ENCODE measurements at places on chromosomes 4 and X.

- no peak for DNase-seq
These were observed 187.9 kb upstream of the LCORL start for GRCh38 chr4:18209448-18209847.

DNA sequence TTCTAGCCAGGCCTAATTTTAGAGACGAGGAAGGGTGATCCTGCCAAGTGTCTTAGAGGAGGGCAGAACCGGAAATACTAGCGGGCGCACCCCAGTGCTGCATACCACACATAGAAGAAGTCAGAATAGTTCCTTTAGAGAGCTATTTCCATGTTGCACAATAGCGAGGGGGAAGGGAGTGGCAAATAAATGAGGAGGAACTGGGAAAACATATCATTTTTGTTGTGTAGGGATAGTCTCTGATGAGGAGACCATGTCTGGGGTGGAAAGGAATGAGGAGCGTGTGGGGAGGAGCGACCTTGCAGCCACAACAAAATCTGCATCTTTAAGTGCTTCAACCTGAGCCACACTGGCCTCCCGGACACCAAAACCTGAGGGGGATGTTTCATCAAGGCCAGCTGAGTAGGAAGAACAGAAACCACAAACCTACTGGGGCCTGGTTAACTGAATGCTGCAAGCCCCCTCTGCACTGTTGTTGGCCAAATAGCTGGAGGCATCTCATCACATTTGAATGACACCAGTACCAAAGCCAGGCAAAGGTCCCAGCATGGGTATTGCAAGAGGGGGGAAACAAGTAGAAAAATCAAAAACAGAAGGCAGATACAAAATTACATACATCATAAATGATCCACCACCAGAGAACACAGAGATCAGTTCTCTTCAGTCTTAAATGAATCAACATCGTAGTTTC, 26.7 kb upstream of the C1QTNF7 start:
- DNase-seq = no peak

DNA sequence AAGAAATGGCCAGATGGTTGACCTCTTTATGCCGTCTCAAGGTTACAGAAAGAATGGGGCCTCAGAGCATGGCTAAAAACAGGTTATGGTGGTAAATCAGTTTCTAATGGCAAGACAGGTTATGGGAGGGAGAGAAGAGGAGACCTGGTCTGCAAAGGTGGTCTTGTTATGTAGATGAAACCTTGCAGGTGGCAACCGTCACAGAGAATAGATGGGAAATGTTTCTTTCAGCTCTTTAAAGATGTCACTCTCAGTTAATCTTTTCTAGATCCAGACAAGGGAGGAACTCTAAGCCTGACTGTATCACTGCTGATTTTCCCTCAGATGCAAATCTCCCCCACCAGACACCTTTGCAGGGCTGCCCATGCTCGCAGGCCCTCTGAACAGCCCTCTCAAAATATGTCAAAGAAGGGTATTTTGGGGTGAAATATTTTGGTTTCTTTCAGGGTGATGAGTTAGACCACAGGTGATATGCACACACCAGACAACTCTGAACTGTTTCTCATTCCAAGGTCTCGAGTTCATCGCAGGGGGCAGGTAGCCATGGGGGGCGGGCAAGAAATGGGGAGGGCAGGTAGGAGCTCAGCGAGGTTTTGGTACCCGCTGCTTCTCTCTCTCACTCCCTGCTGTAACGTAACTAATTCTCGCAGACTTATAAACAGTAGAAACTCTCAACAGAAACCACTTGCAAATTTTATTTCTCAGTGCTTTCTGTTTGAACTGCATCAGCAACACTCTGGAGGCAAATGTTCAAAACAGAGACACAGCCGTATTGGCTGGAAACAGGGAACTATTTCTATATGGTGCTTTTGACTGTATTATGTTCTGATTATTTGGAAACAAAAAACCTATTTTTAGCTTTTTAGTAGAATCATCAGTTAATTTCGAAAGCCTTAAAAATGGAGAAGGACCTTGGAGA, 32.4 kb downstream of the CASP3 start:
- no peak for DNase-seq

DNA sequence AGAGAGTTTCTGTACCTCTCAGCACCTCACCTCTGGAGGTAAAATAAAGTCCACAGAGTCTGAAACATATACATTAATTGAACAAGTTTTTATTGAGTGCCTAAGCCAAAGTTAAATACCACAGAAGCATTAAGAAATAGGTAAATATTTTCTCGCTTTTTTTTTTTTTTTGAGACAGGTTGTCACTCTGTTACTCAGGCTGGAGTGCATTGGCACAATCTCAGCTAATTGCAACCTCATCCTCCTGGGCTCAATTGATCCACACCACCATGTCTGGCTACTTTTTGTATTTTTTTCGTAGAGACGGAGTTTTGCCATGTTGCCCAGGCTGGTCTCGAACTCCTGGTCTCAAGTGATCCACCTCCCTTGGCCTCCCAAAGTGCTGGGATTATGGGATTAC, 10.1 kb upstream of the FNIP2 start:
- DNase-seq = no peak

DNA sequence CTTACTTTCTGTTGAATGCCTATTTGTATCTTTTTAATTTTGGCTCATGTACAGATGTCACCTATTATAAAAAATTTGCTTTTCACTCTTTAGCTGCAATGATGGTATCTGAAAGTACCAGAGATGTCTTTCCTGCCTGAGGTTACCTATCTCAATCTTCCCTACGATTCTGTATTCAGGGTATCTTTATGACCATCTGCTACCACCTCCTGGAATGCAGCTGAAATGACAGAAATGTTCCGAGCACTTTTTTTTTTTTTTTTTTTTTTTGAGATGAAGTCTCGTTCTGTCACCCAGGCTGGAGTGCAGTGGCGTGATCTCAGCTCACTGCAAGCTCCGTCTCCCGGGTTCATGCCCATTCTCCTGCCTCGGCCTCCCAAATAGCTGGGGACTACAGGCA, 136.4 kb downstream of the REPS2 start:
- no peak for DNase-seq

GRCh38 chr4:159447296-159447695, 344.4 kb downstream of the RAPGEF2 start:
- DNase-seq = no peak

GRCh38 chrX:54484666-54485065, 11.4 kb downstream of the FGD1 start:
- no peak for DNase-seq

- DNase-seq = no peak
These were observed 29.3 kb downstream of the RGS12 start for GRCh38 chr4:3322059-3322550.

Measured in stimulated activated CD8-positive, alpha-beta memory T cell treated with anti-CD3 and anti-CD28 coated beads, Interleukin-7, amount 100 ng/mL, for 1 hour (primary cell).